Renal cortex interstitium (tissue), 15 donors: ENCODE measurements at places on chromosomes 7 and 10. TPM values are rescaled to one million over a fixed set of nuclear protein-coding genes. Genes with fewer than 3 reads are reported as not detected.
A peak's percentile ranks its signal among the peaks of the same experiment; 100 is the strongest.

CUBN gene
- polyA plus RNA-seq, result 200 TPM

NPFFR1 gene
- polyA plus RNA-seq, result 0.14 TPM

INA gene
- 1.1 TPM for polyA plus RNA-seq

GRCh38 chr7:74289659-74290552, 699 bp downstream of the CLIP2 start:
- no peak for DNase-seq

DNA sequence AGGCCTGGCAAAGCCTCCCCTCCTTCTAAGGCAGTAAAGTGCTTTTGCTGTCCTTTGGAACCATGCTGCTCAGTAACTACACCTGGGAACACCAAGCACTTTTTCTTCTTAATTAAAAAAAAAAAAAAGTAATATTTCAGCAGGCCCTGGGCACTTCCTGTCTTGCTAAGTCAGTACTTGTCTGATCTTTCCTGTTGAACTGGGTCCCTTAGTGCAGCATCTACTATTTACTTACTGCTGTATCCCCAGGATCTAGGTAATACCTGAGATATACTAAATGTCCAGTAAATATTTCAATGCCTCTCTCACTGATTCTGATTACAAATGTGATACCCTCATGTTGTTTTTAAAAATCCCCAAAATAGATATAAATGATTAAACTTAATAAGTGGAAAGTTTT, 77.4 kb downstream of the PPP1R3C start:
- DNase-seq, result no peak

GRCh38 chr7:17185690-17186070, 112.8 kb upstream of the AHR start:
- no peak for DNase-seq

- no peak for DNase-seq
These were observed 74.7 kb downstream of the VSTM4 start for GRCh38 chr10:49040601-49041000.

DNA sequence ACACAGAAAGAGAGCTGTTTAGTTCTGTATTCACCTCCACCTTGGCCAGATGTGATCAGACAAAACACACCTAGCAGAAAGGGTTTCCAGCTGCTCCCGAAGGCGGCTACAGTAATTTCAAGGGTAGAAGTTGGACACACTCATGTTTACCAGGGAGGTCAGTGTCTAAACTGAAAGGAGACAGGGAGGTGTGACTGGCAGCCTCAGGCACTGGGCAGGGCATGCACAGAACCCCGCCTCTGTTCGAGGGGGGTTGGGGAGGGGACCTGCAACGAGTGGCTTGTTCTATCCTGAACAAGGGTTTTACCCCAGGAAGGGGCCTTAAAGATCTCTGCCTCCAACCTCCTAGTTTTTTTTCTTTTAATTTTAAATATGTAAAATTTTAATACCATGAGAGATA, 49.6 kb downstream of the BPGM start:
- no peak for DNase-seq

DNA sequence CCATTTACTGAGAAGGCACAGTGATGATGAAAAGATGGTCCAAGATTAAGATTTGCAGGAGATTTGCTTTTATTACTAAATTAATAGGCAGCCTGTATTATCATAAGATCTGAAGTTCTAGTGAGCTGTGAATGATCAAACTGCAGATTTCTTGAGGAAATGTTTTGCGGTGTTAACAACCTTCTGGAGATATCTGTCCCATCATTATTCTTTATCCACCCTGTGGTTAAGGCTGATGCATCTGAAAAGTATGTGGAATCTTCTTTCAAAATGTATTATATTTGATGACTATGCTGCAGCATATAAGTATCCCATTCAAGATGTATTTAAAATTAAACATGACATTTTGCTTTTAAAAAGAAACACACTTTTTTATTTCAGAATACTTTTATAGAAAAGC, 150.3 kb downstream of the POLR1F start:
- DNase-seq, result no peak

GRCh38 chr7:39602351-39602750, 21.0 kb upstream of the RALA start:
- no peak for DNase-seq

DNA sequence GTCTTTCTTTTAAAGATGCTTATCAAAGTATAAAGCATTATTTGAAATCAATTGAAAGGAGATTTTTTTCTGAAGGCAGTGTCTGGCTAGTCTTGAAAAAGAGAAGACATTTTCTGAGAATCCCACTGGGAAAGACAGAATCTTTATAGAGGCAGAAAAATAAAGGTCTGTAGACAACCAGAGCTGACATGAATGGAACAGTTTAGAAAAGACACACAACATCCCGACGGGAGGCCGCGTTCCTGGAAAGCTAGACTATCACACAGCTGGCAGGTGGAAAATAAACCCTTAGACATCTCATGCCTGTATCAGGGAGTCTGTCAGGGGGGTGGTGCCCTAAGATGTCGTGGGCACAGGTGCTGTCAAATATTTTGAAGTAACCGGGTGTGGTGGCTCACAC, 48.0 kb upstream of the KLF6 start:
- DNase-seq, result no peak

DNA sequence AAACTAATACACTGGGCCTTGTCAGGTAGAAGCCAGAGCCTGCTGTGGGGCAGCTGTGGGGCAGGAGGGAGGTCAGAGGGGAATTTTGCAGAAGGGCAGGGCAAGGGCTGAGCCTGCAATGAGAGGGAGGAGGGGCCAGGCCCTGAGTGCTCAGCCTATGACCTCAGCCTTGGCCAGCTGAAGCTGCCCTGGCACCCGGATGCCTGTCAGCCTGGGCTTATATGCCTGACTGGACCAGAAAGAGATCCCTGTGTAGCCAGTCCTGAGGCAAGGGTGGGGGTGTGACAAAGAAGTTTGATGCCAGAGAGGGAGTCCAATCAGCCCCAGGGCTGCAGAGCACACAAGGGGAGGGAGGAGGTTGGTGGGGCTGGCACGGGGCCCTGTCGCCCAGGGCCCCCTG, 22.3 kb upstream of the PRRT4 start:
- DNase-seq, result no peak

DNA sequence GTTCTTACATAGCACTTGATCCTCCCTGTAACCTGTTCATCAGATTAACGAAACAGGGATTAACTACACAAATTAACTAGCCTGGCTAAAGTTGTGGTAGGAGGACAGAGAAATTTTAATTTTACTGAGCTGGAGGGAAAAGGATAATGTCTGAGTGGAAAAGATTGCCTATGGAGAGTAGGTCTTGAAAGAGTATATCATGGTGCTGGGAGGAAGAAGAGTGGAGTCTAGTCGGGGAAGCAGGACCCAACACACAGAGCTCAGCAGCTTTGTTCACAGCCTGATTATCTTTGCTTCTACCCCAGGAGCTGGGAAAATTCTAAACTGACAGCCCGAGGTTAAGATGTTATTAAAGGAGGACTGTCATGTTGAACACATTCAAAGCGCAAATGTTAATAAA, 6.1 kb upstream of the KDM7A start:
- DNase-seq, result no peak

DNA sequence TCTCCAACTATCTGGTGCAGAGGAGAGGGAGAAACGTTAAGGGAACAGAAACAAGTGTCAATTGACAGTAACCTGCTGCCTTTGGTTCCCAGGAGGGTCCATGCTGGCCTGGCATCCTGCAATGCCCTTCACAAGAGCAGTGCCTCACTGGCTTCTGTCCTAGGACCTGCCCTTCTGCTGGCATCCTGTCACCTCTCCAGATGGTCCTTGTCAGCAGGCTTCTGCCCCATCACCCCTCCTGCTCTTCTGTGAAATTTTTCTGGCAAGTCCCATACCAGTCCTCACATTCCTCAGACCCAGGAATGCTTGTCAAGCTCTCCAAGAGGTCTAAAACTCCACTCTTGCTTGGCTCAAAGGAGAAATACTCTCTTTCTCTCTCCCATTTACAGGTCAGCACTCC, 34.2 kb downstream of the C10orf67 start:
- peak; percentile 30 for DNase-seq

GRCh38 chr7:12889391-12889790, 202.0 kb downstream of the ARL4A start:
- DNase-seq, result no peak

GRCh38 chr10:52951824-52952223, 179.2 kb upstream of the MBL2 start:
- peak; percentile 45 for DNase-seq

DNA sequence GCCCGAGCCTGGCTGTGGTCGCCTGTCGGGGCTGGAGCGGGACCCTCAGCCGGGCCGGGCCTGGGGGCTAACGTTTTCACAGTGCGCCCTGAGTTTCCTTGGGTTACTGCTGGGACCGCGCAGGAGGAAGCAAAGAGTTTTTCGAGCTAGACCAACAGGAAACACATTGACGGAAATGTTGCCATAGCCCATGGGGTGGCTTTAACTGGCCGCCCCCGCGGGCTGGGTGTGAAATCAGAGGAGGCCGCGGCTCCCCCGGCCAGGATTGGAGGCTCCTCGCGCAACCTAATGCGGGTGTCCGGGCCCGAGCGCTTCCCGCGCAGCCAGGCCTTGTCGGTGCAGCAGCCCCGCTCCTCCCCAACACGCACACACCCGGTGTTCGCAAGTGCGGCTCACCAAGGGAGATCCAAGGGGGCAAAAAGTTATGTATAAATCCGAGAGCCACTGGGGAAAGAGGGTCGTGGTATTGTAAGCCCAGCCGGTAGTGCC, 1.9 kb downstream of the HHEX start:
- DNase-seq, result no peak

DNA sequence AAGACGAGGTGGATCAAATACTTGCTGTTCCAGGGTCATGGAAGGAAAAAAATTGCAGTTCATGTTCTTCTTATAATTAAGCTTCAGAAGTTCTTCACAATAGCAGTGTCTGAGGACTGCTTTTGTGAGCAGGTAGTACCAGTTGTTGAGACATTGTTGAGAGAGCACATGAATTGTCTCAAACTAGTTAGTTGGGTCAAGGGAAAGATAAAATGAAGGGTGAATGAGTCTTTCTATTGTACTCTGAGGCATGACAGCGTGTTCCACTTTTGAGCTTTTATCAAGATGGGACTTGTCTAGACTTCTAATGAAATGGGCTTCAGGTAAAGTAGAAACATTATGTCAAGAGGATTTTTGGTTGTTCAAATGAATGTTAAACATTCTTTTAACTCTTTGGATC, 26.0 kb downstream of the KAT6B start:
- DNase-seq, result no peak

- DNase-seq, result no peak
These were observed 70.1 kb upstream of the CABCOCO1 start for GRCh38 chr10:61592581-61592980.

DNA sequence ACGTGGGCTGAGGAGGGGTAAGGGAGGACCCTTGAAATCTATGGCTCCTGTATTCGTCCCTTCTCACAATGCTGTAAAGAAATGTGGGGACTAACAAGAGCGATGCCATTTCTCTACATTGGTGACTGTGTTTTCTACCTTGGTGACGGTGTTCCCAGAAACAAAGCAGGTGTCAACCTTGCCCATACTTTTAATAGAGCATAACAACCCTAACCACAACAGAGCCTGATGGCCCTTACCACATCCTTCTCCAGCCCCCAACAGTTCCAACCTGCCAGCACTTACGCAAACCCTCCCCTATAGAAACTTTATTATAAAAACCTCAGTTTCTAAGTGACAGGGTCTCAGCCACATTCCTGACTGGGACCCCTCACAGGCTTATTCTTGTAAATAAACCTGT, 28.2 kb upstream of the ADCYAP1R1 start:
- DNase-seq, result no peak

GRCh38 chr7:6558837-6559236, 7.6 kb upstream of the GRID2IP start:
- DNase-seq, result no peak

DNA sequence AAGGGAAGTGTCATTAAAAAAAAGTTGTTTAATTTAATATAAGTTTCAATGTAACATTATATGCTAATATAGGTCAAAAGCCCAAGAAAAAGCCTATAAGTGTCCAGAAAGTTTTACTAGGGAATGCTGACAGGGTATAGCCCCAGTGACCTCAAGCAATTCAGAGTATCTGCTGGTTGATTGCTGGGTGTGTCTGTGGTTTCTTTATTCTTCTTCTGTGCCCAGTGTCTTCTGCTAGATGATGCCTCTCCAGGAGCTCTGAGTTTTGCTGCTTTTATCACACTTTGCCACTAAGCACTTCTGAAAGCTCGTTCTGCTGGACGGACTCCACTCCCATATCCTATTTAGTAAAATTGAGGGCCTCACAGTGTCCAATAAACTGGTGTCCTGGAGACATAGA, 212.2 kb upstream of the NRG3 start:
- no peak for DNase-seq

DNA sequence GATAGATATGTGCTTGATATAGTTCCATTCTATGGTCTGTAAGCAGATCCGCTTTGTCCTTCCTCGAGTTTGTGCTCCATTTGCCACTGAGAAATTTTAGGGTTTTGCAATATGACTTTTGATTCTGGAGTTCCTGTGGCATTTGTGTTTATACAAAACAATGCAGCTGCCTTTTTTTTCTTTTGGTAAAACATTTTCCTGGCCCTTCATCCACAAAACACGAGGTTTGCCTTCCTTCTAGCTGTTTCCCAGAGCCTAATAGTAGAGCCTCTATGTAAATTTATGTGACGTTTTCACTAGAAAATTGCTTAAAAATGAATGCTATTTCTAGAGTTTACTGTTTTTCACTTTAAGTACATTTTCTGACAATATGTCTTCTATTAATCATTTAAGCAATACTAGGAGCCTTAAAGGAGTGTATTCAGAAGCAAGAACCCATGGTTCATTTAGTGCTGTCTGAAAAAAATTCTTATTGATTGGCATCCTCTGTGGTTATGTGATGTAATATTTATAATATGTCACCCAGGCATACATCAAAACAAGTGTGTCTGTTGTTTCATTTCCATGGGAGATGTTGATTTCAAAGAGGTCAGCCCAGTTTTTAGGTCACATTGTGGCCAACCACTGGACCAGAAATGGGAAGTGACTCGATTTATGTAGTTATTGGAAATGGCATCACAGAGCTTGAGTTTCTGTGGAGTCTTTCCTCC, 618.3 kb downstream of the LRMDA start:
- DNase-seq, result no peak

DNA sequence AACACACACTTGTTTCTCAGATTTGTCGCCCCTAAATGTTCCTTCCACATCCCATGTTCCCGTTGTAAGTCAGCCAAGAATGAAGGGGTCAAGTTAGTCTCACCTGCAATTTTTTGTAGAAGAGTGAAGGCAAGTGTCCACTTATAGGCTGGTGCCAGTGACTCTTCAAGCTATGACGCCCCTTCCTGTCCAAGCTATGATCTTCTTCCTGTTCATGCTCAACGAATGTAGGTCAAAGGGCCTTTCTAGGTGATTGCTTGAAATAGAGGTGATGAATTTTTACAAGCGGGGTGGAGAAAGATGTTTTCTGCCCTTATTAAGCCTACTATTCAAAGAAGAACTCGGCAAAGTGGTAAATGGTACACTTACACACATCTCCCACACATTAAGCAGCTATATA, 41.0 kb downstream of the CDK1 start:
- DNase-seq, result no peak

- DNase-seq, result no peak
These were observed 50.8 kb downstream of the OAT start for GRCh38 chr10:124367936-124368335.

GRCh38 chr7:30879139-30880124, 32.2 kb upstream of the AQP1 start:
- no peak for DNase-seq
